ENCODE measurements at places on chromosomes 11 and 22.

GRCh38 chr11:122176651-122177050, 60.6 kb upstream of the BLID start:
- DNase-seq, result no peak

DNA sequence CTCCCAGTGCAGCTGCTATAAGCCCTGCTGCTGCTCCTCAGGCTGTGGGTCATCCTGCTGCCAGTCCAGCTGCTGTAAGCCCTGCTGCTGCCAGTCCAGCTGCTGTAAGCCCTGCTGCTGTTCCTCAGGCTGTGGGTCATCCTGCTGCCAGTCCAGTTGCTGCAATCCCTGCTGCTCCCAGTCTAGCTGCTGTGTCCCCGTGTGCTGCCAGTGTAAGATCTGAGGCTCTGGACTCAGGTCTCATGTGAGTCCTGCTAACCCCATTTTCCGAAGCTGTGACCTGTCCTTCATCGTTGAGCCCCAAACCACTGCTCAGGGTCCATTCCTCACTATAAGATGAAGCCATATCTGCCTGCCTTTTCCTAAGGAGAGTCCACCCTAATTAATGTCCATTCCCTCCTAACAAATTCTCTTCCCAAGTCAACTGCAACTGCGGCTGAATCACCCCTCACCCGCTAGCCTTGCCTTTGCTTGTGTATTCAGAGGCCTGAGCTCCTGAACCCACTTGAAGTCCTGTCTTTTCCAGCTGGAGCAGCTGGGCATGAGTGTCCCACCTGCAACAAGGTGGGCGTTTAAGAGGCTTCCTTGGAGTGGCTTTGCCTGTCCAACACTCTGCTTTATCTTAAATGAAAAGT, 626 bp downstream of the KRTAP5-7 start:
- no peak for DNase-seq

GRCh38 chr11:117883063-117883462, 6.6 kb upstream of the FXYD6 start:
- no peak for DNase-seq

GRCh38 chr11:89405629-89406028, 85.5 kb downstream of the NOX4 start:
- DNase-seq, result no peak

DNA sequence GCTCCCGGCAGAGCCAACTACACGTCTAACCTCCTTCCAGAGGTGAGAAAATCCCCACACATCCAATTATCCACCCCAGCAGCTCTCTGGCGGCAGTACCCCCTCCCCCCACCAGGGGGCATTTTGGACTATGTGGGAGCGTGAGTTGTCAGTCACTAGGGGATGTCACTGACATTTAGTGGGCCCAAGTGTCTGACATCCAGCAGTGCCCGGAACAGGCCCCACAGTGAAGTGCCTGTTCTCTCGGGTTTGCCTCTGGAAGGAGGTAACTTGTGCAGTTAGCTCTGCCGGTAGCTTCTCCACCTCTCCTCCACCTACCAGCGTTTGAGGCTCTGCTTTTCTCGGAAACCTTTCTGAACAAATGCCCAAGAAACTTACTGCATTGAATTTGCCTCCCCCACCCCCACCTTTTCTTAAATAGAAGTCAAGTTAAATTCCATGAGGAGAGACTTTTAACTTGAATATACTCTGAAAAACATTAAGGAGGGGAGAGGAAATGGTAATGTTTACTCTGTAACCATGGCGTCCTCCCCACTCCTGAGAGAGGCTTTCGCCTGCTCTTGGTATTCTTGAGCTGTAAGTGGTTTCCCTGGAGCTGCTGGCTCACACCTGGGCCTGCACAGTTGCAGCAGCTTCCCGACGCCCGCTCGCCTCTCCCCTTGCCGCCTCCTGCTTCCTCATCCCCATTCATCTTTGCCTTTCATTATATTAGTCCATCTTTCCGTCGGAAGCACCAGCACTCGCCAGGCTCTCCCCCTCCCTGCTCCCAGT, 112.8 kb downstream of the WNT7B start:
- DNase-seq, result peak; percentile 45

- DNase-seq, result no peak
These were observed 1.7 kb upstream of the RTCB start for GRCh38 chr22:32413719-32414118.

- DNase-seq, result no peak
These were observed 273.5 kb upstream of the MPPED2 start for GRCh38 chr11:30859669-30860068.

DNA sequence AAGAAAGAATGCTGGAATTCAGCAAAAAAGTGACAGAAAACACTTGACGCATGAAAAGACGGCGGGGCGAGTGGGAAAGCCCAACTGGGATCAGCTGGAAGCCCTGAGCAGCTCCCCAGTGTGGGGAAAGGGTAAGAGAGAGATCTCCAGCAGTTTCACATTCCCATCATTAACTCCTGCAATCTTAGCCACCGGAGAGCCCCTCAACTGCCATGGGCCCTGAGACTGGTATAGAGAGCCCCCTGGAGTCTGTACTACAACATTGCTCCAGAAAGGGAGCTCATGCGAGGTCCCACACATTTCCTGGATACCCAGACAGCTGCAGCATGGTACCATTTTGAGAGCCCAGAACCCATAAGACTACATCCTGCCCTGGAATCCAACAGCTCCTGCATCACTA, 31.1 kb downstream of the MRGPRX4 start:
- DNase-seq, result no peak

DNA sequence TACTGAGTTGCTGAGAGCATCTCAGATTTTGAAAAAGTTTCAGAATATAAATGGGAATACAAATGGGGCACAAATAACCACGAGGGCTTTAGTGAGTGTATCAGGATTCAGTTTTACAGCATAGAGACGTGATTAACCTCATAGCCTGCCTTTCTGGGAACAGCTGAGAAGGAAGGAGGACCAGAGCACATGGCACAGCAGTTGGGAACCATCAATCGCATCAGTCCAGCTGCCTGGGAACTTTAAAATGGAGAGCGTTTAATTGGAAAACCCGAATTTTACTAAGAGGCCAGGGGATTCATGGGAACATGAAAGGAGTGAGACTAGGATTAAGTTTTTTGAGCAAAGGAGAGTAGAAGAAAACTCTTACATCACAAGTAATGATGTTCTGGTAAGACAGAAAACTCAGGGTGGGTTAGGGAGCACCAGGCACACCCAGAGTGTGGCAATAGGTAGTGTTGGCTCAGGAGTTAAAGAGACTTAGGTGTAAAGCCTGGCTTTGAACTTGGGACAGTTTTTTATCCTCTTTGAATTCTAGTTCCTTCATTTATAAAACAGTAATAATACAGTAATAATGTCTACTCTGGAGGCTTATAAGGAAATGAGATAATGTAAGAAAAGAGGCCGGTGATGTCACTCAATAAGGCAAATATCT, 40.2 kb downstream of the FZD4 start:
- DNase-seq, result no peak

- DNase-seq, result no peak
These were observed at the start of gene PHF21B for GRCh38 chr22:45009606-45010531. PHF21B (minus strand) TSS chr22:45010005; CDS start chr22:45009549, 456 bp downstream.

DNA sequence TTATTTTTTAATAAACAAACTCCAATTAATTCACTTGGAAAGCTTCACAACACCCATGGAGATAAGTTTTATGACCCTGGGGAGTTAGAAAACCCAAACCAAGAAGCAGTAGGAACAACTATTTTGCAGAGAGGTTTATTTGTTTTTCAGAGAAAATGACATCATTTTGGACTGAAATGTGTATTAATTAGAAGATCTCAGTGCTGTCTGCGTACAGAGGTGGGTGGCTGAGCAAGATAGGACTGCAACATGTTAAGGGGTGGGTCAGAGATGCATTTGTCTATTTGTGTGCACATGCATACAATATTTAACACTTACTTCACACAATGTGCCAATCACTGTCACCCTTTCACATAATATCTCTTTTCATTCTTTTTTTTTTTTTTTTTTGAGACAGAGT, 1.1 kb downstream of the SCGB1A1 start:
- no peak for DNase-seq
